ENCODE measurements at places on chromosomes 5 and 9. TPM values are rescaled to one million over a fixed set of nuclear protein-coding genes. Genes with fewer than 3 reads are reported as not detected.

Gene CCDC192
- not detected for total RNA-seq

Gene KCNN2
- total RNA-seq, result not detected

Gene INSL6
- total RNA-seq, result not detected

DNA sequence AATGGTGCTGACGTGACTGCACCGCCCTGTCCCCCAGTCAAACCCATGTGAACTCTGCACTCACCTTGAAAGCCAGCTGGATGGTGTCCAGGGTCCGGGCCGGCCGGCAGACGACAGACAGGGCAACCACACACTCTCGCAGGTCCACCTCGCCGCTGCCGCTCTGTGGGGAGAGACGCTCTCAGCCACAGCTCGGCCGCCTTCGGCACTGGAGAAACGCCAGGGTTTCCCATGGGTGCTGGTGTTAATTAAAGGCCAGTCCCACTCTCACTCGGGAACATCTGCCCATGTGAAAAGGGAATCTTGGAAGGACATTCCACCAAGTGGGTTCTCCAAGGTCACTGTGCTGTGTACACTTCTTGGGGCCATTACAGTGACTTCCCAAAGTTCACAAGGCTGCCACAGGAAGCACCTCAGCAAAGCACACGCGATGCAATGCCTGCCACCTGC, 25.5 kb upstream of the SLC6A3 start:
- no peak for DNase-seq
- no peak overlapping the region for H3K4me3 ChIP-seq
- H3K4me1 ChIP-seq, result no peaks in the 10 kb centered on the region
- no peak overlapping the region for H3K27ac ChIP-seq
- H3K36me3 ChIP-seq, result peaks cover 11% of the 10 kb centered on the region
- H3K27me3 ChIP-seq, result no peaks in the 10 kb centered on the region

- H3K27ac ChIP-seq, result no peak overlapping the region
- peak overlapping the region; percentile 5 for H3K4me3 ChIP-seq
These were observed 116.5 kb downstream of the SLC1A3 start for GRCh38 chr5:36722900-36723299.

GRCh38 chr5:131323378-131323777, 59.5 kb downstream of the CDC42SE2 start:
- peaks cover 78% of the 10 kb centered on the region for H3K4me1 ChIP-seq
- no peak for DNase-seq
- peaks cover 32% of the 10 kb centered on the region for H3K36me3 ChIP-seq
- H3K27ac ChIP-seq, result no peak overlapping the region
- H3K27me3 ChIP-seq, result no peaks in the 10 kb centered on the region
- H3K4me3 ChIP-seq, result no peak overlapping the region

DNA sequence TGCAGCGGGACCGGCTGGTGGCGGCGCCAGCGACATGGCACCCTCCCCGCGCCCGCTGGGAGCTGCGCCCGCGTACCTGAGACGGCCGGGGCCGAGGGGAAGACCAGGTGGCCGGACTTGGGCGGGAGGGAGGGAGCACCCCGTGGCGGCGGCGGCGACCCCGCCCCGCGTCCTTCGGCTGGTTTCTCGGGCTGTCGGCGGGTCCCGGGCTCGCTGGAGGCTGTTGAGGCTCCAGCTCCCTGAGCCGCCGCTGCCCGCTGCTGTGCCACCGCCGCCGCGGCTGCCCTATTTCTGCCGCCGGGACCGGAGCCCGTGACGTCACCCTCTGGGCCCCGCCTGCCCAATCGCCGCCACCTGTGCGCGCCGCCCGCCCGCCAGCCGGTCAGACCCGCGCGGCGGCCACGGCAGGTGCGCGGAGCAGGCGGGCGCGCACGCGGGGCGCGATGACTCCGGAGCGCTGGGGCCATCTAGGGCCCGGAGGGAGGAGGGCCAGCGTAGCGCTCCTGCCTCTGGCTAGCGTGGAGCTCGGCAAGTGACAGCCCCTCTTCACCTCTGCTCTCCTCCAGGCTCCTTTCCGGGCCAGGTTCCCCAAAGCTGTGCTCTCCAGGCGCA, at the start of gene FSTL4:
TSS of gene FSTL4 (minus strand) at position 293 of the 612 bp plus-strand sequence.
- DNase-seq, result no peak
- H3K4me3 ChIP-seq, result peak within 1 kb of the TSS; percentile 65
- H3K4me1 ChIP-seq, result peaks cover 4% of the 10 kb centered on the region
- no peak within 1 kb of the TSS for H3K27ac ChIP-seq

DNA sequence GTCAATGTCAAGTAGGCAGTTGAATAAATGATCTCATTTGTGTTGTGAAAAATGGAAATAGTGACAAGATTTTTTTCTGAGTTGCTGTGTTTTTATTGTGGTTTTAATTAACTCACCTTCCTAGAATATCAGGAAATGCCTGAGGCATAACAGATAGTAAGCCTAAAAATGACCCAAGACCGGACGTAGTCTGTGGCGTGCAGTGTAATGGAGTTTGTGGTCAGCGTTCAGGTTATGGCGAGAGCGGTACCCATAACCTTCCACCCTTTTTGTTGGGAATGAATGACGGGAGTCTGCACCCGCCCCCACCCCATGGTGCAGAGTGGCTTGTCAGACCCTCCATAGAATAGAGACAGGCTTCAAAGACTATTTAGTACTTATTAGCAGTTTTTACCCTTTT, 119.3 kb downstream of the GALNT10 start:
- no peaks in the 10 kb centered on the region for H3K27me3 ChIP-seq
- no peak overlapping the region for H3K4me3 ChIP-seq
- H3K27ac ChIP-seq, result no peak overlapping the region
- no peak for DNase-seq
- peaks cover 48% of the 10 kb centered on the region for H3K4me1 ChIP-seq
- H3K36me3 ChIP-seq, result peaks cover 23% of the 10 kb centered on the region

- peaks cover 9% of the 10 kb centered on the region for H3K27me3 ChIP-seq
- no peak overlapping the region for H3K27ac ChIP-seq
- DNase-seq, result no peak
- no peak overlapping the region for H3K4me3 ChIP-seq
These were observed 10.3 kb downstream of the SLC28A3 start for GRCh38 chr9:84330246-84330645.

All from activated T-helper 1 cell treated with anti-CD3 and anti-CD28 coated beads, Interleukin-12 subunit alpha, Interleukin-12 subunit beta, Interleukin-2, Interleukin-4 antibody, amounts not matched to agents 30 ng/mL and 10 ng/mL and 1 ng/mL, durations not matched to agents 14 hours and 24 hours and 36 hours (primary cell).